Upper lobe of left lung (tissue), 6 donors: ENCODE measurements at places on chromosomes 7 and 10.
A peak's percentile ranks its signal among the peaks of the same experiment; 100 is the strongest.

GRCh38 chr10:16854623-16855022 lies 37.4 kb upstream of the RSU1 start:
- no peak for DNase-seq

DNA sequence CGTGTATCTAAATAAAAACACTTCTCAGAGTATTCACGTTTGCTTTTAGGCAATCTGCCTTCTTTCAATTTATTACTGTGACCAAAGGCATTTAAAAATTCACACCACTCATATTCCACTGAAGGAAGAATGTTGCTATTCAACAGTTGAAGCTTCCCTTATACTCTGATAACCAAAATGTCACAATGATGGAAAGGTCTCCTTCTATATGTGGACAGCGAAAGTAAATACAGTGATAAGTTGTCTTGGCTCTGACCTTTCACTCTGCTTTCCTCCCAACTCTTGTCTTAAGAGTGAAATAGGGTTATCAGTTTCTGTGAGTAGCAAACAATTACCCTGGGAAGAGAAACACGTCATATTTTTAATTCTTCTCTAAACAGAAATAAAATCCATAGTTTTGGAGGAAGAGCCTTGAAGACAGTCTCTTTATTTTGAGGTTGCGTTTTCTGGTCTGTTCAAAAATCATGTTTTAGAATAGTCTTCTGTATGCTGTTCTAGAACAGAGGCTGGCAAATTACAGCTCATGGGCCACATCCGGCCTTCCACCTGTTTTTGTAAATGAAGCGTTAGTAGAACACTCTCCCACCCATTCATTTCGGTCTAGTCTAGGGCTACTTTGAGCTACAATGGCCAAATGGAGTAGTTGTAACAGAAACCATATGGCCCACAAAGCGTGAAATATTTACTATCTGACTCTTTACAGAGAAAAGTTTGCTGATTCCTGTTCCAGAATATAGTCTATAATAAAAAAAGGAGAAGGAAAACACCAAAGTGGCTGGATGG lies 41.3 kb downstream of the ETV1 start:
- no peak for DNase-seq

DNA sequence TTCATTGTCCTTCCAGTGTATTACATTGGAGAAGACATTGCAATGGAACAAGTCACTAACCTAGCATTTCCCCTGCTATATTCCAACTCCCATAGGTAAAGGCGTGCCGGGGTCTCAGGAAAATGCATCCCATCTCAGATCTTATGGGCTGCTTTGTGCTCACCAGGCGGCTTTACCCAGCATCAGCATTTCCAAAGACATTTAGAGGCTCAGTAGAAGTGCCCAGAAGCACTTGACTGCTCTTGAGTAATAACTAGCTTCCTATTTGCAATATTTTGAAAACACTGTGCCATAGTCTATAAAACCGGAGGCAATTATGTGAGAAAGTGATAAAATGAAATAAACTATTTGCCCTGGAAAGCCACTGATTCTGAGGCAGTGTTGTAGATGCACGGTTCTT lies 415.0 kb upstream of the NPVF start:
- DNase-seq: peak; percentile 42

DNA sequence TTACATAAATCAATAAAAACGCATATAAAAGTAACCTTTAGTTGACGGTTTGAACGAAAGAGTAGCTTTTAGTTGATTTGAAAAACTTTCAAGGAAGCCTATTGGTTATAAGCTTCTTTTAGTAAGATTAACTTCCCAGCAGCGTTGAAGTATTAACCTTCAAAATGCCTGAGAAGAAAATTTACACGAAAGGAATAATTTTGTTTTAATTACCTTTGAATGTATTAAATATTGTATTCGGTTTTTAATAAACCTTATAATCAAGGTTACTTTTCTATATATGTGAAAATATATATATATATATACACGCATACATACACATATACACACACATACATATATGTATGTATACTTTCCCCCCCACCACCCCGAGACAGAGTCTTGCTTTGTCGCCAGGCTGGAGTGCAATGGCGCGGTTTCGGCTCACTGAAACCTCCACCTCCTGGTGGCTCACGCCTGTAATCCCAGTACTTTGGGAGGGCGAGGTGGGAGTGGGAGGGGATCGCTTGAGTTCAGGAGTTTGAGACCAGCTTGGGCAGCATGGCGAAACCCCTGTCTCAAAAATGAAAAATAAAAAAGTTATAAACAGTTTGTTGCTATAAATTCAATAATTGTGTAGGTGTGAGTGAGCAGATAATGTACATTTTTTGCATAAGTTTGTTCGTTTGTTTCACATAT lies 57.6 kb upstream of the EZH2 start:
- DNase-seq: no peak

GRCh38 chr7:78794101-78794500 lies 659.4 kb downstream of the MAGI2 start:
- DNase-seq: no peak

GRCh38 chr10:120977897-120978296 lies 126.7 kb downstream of the WDR11 start:
- DNase-seq: no peak

DNA sequence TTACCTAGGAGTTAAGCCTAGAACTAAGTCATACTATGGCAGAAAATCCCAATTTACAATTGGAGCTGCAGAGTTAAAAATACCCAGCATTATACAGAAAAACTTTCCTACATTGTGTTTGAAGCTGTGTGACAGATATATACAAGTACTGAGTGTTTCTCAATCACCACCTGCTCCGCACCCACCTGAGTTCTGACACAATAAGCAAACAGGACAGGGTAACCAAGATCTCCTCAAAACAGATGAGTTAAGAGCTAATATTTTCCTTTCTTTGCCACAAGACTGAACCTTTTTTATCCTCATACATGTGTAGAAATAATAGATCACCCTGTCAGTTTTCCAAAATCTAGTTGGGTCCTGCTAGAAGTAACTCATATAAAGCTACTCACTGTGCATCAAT lies 186.3 kb downstream of the DOCK4 start:
- DNase-seq: peak; percentile 37

GRCh38 chr10:123147635-123148413 lies at the start of gene HMX2:
Gene HMX2 (plus strand): TSS chr10:123148136. CDS start chr10:123148379, 243 bp downstream.
- peak; percentile 85 for DNase-seq

DNA sequence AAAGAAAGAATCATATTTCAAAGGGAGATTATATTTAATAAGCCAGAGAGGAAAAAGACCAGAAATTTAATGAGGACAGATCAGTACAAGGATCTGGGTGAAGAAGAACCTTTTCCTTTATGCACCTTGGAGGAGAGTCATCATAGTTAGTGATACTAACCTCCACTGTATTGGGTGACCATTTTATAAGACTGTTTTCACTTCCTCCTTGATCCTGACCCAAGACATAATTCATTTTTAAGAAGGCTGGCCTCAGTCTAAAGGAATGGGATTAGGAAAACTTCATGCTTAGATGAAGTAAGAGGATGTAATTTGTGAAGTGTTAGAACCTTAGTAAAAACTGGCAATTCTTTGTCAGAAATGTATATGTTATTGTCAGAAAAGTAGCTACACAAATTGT lies 68.6 kb downstream of the ADAM22 start:
- no peak for DNase-seq

GRCh38 chr7:73842067-73842976 lies at the start of gene METTL27:
Gene METTL27 (minus strand): TSS chr7:73842516. CDS start chr7:73842140, 376 bp downstream.
- peak; percentile 96 for DNase-seq
